ENCODE measurements at places on chromosomes 12 and 14.

GRCh38 chr14:76968621-76969063, 59.9 kb downstream of the IRF2BPL start:
- DNase-seq = no peak

GRCh38 chr12:1328391-1328790, 266.0 kb downstream of the FBXL14 start:
- DNase-seq = no peak

DNA sequence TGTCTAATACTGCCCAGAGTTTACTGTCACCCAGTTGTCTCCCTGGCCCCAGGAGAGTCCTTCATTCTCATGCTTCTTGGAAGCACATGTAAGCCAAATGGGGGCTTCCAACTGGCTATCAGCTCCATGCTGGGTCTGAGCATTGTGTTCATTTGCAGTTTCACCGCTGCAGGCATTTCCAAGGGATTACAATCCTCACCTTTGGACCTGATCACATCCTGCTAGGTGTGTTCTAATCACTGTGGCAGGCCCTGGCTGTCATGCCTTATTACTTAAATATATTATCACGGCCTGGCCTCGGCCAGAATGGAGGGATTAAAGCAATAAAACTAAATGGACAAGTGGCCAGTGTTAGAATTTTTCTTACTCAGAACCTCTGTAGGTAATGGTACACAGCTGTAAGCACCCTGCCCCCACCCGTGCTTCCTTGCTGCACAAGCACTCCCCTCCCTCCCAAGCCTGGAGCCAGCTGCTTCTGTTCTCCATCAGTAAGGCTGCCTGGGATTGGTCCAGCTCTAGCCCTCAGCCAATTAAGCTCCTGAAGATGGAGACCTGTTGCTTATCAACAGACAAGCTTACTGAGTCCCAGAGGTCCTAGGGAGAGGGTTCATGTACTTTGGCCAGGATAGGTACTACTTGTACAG, 175.9 kb upstream of the RBM19 start:
- DNase-seq = no peak

GRCh38 chr14:56378475-56378877, 201.1 kb upstream of the TMEM260 start:
- peak; percentile 88 for DNase-seq

DNA sequence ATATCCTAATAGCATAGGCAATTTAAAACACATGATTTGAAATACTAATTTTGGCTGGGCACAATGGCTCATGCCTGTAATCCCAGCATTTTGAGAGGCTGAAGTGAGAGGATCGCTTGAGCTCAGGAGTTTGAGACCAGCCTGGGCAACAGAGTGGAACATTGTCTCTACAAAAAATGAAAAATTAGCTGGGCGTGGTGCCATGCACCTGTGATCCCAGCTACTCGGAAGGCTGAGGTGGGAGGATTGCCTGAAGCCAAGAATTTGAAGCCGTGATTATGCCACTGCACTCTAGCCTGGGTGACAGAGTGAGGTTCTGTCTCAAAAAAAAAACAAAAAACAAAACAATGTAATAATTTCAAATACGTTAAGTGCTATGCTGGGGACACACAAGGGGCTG, 83.3 kb downstream of the SSPN start:
- DNase-seq = no peak

GRCh38 chr12:11805680-11806079, 156.2 kb downstream of the ETV6 start:
- DNase-seq = no peak

DNA sequence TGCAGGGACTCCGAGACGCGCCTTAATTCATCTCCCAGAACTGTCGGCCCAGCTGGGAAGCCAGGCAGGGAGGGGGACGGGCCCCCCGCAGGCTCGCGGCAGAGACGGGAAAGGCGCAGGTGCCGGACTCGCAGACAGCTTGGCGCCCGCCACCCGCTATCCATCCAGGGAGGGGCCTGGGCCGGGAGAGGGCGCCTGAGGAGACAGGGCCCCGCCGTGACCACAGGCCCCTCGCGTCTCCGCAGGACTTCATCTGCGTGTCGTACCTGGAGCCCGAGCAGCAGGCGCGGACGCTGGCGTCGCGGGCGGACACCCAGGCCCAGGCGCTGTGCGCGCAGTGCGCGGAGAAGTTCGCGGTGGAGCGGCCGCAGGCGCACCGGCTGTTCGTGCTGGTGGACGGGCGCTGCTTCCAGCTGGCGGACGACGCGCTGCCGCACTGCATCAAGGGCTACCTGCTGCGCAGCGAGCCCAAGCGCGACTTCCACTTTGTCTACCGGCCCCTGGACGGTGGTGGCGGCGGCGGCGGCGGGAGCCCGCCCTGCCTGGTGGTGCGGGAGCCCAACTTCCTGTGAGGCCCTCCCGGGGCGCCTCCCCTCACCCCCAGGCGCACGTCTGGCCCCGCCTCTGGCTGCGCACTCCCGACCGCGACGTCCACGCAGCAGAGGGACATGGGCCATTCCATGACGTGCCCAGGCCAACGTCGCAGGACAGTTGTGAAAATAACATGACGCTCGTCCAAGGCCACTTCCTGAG, 60.6 kb downstream of the LGMN start:
- no peak for DNase-seq

DNA sequence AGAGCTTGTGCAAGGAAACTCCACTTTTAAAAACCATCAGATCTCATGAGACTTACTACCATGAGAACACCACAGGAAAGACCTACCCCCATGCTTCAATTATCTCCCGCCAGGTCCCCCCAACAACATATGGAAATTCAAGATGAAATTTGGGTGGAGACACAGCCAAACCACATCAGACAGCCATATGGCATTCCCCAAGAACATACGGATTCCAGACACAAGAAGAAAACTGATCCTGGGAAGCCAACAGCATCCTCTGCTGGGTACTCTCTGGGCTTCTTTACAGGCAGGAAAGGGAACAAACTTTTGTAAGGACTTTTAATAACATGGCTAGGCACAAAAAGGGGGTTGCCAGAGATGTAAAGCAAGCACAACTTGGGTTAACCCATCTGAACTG, 127.2 kb downstream of the TMEM132C start:
- DNase-seq = no peak

GRCh38 chr12:11830307-11830801, 180.9 kb downstream of the ETV6 start:
- no peak for DNase-seq

Data from fibroblast of mammary gland (primary cell).